ENCODE measurements at places on chromosomes 4 and X.

- DNase-seq, result no peak
Observed at GRCh38 chr4:30808276-30808675, 88.1 kb downstream of the PCDH7 start.

DNA sequence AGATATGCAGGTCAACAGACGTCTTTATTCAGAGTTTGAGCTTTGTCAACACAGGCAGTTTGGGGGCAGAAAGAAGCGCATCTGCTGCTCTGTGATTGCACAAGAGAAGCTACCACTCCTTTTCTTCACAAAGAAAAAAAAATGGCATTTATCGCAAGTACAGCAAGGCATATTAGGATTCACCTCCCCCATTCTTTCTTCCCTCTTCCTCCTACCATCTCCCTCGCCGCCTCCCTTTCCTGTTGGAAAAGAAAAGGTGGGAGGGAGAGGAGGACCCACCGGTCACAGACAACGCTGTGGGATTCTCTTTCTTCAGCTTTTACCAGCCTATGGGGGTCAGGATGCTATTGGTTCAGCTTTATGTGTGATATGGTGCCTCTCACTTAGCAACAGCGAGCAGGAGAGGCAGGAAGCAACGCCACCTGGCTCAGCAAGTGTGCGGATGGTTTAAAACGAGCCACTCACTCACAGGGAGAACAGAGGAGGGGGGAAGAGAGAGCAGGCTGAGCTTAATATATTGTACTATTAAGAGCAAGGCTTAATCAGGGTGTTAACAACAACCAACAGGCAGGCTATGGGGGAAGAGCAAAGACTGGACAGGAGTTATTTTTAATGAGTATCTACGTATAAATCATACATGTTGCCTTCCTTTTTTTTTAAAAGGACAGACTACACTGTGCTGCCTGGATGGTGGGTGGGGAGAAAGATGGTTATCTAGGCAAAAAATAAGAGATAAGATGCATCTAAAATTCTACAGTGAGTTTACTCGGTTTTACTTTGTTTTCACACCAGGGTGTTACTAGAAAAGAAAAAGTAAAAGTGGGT lies 104.7 kb downstream of the MAML3 start:
- DNase-seq, result peak; percentile 37

DNA sequence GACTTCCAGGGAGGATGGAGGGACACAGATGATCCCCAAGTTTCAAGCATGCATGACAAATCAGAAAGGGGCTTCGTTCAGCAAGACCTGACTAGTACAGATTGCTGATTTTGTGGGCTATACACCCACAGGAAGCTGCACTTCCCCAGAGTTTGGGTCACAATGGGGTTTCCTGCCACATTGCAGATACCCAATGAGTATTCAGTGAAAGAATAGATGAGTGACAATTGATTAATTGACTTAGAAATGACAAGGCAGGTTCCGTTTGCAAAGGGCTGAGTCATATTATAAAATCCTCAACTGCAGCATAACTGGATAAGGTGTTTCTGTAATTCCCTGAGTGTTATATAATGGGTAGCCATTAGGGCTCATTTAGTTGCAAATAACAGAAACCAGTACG lies 146.6 kb upstream of the TBL1X start:
- DNase-seq, result no peak

DNA sequence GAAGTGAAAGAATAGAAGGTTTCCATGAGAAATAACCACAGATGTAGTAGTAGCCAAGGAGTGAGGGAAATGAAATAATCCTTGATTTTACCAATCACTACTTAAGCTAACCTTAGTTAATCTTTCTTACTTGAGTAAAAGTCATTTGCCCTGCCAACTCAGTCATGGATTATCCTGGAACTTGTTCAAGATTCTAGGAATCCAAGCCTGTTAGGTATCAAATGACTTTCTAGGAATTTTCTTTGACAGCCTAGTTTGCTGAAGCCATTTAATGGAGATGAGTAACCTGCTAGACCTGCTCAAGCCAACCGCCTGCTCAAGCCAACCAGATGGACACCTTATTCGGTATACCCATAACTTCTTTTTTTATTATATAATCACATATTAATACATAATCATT lies 180.5 kb downstream of the KLHL13 start:
- no peak for DNase-seq

DNA sequence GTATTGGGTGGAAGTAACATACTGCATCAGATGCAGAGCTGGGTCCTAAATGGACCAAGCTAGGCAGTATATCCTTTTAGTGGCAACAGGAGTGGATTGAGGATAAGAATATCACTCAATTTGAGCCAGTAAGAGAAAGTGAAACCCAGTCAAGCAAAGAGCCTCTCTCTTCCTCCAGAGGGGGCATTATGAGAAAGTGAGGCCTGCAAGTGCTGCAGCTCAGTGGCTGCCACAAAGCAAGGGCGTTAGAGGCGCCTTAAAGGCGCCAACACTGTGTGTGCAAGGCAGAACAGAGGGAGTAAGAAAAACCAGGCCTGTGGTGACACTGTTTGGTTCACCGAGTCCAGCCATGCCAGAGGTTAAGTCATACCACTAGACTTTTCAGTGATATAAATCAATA lies 17.5 kb downstream of the STX18 start:
- DNase-seq, result no peak
